IPS DF 6.9 (cell line): ENCODE measurements at places on chromosomes 2 and 18.

- no peak for DNase-seq
Measured at GRCh38 chr18:23929362-23929930, 85.1 kb upstream of the TTC39C start.

- no peak for DNase-seq
Measured at GRCh38 chr2:20299113-20299512, 51.5 kb downstream of the PUM2 start.

DNA sequence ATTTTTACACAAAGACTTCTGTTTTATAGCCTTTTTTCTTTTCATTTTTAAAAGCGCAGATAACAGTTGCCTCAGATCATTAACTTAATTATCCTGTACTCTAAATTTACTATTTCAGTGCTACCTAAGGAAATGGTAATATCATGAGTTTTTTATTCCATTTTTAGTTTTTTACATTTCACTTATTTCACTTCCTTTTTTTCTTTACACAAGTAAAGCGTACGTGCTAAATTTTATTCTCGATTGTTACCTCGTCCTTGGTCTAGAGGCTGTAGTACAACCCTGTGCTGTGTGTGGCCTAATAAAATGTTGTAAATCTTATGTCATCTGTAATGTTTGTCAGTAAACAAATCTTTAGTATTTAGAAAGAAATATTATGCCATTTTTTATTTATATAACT lies 49.2 kb downstream of the CRIM1 start:
- DNase-seq = no peak

DNA sequence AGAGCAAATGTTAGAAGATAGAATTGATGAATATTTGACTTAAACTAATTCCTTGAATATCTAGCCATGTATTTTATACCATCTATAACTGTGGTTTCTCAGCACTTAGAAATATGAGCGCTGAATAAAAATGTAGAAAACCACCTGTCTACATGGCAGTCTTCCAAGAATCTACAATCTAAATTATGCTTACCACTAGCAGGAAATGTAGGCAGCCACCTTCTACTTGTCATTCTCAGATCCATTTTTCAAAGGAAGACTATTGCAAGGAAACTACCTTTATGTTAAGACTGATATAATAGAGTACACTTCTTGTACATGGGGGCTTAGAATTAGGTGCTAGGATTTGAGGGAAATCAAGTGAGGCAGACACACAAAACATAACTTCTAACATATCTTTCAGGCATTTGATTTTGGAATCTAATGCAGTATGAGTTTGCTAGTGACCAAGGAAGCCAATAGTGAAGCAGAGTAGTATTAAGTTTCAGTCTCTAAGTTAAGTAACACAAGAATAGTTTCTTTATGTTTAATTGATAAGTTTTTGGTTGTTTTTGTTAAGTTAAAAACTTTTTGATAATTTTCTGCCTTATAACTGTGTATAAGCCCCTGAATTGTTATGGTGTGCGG lies 175.9 kb upstream of the ITGA4 start:
- DNase-seq = no peak

DNA sequence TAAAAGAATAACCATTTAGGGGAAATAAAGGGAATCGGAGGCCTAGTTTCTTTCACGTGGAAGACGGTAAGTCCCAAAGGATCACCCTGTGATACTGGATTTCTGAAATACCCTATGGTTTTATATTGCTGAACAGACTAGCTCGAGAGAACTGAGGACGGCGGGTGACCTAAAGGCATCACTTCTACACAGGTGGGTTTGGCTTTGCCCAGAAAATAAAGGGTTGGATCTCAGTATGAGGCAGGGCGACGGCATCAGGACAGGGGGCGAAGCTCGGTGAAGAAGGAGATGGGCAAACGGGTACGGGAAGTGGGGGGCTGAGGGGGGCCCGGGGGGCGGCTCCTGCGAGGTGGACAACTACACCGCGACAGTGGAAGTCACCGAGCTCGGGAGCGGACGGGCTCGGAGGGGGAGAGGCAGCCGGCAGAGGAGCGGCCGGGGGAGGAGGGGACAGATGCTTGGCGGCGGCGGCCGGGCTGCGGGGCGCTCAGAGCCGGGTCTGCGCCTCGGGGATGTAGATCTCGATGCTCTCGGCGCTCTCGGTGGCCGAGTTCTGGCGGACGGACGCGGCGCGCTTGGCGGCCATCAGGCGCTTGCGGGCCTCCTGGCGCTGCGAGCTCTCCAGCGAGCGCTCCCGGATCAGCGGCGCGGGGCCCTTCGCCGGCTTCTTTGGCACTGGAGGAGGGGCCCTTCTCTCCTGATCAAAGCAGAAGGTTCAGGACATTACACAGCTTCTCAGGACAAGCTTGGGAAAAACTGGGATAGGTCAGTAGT lies 48.9 kb downstream of the TGIF1 start:
- peak; percentile 29 for DNase-seq

GRCh38 chr2:38013158-38013752 lies 62.7 kb downstream of the CYP1B1 start:
- no peak for DNase-seq

DNA sequence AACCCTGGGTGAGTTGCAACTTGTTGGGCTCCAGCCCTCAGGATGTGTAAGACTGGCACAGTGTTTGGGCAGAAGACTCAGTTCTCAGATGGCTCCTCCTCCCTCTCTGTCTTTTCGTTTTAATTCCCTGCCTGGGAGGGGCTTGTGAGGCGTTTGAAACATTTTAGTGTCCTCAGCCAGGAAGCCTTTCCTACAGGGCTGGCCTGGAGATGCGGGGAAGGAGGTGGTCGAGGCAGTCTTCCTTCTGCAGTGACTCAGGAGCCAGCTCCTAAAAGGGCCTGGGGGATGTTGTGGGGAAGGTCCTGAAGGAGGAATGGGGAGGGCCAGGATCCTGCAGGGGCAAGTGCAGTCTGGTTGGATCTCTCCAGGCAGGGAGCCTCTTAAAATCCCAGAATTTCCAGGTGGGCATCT lies 22.1 kb upstream of the IGFBP5 start:
- DNase-seq = no peak

GRCh38 chr2:200733713-200734198 lies 78.0 kb upstream of the BZW1 start:
- no peak for DNase-seq

GRCh38 chr18:53241161-53241560 lies 901.2 kb downstream of the DCC start:
- no peak for DNase-seq

DNA sequence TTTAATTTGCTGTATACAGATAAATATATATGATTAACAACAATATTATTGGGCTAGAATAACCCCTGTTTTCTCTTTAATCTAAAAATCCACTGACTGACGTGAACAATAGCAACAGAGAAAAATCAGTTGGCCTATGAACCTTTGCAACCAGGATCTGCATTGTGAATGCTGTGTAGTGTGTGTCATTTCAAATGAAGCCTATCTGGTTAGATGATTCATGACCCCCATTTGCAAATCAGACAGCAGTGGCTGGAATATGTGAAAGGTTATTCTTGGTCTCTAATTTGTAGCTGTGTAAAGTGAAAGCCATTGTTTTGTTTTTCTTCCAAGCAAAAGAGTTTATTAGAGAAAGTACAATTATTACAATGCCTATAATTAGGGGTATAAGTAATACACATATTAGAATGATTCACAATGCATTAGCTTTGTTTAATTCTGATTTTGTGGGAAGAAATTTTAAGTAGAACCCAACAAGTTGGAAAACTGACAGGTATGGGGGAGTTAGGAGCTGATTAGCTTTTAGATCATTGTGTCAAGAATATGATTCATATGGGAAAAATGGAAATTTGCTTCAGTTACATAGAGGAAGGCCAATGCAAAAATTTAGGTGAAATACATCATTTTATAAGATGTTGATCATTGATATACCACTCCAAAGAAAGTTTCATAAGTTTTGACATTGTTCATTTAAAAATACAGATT lies 1362.2 kb upstream of the TMEFF2 start:
- no peak for DNase-seq

GRCh38 chr2:160005908-160006307 lies 56.5 kb downstream of the PLA2R1 start:
- no peak for DNase-seq

DNA sequence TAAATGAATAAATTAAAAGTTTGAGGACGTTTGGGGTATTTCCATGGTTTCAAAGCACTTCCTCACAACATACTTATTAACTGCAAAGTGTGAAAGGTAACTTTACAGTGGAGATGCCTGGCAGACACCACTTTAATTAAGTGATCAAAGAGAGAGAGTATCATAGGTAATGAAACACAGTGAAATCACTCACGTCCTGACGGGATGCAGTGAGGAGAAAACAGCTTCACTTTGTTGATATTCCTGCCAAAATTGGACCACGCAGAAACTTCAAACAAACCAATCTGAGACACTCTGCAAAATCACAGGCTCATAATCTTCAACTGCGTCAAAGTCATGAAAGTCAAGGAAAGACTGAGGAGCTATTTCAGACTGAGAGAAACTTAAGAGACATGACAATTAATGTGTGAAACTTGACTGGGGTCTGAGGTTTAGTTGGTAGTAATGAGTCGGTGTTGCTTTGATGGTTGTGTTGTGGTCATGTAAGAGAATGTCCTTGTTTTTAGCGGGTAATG lies 66.0 kb upstream of the ITGB6 start:
- DNase-seq = no peak

GRCh38 chr2:224793946-224794345 lies 77.8 kb upstream of the CCDC195 start:
- DNase-seq = no peak

DNA sequence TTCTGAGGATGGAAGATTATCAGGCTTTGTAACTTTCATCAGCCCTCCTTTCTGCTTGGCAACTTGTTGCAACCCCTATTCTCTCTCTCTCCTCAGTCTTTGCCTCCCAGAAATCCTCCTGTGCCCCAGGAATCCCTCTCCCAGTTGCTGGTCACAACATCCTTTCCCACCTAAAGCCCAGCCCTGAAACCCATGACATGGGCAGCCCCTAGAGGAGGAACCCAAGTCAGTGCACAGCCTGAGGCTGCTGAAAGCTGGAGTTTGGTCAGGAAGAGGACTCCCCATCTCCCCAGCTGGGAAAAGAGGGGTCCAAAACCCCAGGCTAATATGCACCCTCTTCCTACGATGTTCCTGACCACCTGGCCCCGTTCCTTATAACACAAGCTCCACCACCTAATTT lies 29.5 kb downstream of the PKDCC start:
- DNase-seq = no peak

GRCh38 chr2:189580658-189581353 lies at the start of gene SLC40A1:
TSS of gene SLC40A1 (minus strand) at chr2:189580786. CDS start at chr2:189580460, 326 bp downstream.
- no peak for DNase-seq

DNA sequence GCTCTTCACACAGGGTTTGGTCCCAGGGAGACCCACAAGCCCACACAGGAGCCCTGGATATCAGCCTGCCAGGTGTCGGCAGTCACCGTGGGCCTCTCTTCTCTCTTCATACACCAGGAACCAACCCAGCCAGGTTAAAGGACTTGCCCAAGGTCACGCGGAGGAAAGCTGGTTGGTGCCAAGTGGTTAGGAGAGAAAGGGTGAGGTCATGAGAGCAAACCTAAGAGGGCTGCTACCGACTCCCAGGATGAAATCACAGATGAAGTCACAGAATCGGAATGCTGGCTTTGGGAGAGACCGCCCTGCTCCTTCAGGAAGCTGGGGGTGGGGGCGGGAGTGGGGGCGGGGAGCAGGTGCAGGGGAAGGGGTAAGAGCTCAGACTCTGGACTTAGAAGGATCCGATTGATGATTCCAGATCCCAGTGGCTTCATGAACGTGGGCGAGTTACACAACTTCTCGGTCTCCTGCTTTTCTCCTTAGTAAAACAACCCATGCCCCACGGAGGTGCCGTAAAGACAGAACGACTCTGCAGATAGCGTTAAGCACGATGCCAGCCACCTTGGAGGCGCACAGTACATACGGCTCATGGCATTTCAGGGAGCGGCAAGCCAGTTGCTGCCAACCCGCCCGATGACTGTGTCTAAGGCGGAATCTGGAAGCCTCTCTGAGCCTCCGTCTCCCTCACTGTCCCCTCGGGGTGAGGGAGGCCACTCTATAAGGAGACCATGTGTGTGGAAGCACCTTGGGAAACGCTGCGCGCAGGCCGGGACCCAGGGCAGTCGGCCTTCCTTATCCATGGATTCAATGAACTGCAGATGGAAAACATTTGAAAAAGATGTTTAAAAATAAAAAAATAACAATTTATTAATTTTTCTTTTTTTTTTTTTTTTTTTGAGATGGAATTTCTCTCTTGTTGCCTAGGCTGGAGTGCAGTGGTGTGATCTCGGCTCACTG lies 23.0 kb upstream of the TAF1B start:
- DNase-seq = peak; percentile 22

- DNase-seq = no peak
Measured at GRCh38 chr2:178628605-178629004, 148.3 kb downstream of the PLEKHA3 start.

- no peak for DNase-seq
Measured at GRCh38 chr2:6926071-6926732, 9.0 kb downstream of the RNF144A start.

DNA sequence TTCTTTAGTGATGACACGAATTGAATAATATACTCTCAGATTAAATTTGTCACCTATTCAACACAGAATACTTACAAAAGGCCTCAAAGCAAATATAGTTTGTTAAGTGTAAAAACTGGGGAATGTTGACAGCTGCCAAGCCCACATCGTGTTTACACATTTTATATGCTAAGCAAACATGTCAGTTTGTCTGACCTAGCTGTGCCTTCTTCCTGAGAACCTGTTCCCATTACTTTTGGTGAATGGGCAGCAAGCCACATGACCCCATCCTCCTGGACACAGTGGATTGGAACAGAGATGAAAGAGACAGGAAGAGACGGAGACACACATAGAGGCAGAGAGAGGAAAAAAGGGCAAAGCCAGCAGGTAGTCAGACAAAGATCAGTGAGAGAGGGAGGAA lies 22.9 kb upstream of the CUL3 start:
- no peak for DNase-seq

DNA sequence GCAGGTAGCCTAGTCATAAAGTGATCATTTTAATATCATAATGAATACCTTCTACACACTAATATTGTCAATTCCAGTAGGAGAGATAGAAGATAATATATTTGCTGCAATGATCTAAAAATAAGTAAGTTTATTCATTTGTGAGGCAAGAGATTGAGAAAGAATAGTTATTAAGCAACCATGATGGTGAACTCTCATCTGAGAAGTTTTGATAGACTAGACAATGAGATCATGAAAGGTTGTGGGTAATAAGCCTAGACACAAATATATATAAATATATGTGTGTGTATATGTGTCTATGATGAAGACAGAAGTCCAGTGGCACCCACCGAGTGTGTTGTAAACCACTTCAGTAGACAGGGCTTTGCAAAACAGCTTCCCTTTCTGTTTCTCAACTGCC lies 181.0 kb upstream of the CHST9 start:
- no peak for DNase-seq

- no peak for DNase-seq
Measured at GRCh38 chr18:27057519-27058234, 127.4 kb downstream of the CHST9 start.
